ENCODE measurements at places on chromosomes 4 and X. TPM values are rescaled to one million over a fixed set of nuclear protein-coding genes. Genes with fewer than 3 reads are reported as not detected.

Gene GSX2
- not detected for total RNA-seq

Gene LRRC66
- total RNA-seq = 0.36 TPM

Gene SLC25A6
- total RNA-seq = 260 TPM

Gene NSDHL
- total RNA-seq = 24.5 TPM

Gene SH3BP2
- total RNA-seq = 78.4 TPM

Gene TBC1D19
- total RNA-seq = 31.6 TPM

Gene HSFX1
- 1.3 TPM for total RNA-seq

Gene BEX2
- 0.73 TPM for total RNA-seq

Gene FGFR3
- 0.12 TPM for total RNA-seq

Gene APOOL
- 13.0 TPM for total RNA-seq

Gene LANCL3
- total RNA-seq = 0.32 TPM

Gene CCDC158
- 0.65 TPM for total RNA-seq

Gene IL21
- not detected for total RNA-seq

Gene TMPRSS11F
- not detected for total RNA-seq

Gene MAGEA12
- not detected for total RNA-seq

Gene PAGE5
- total RNA-seq = not detected

Gene SGMS2
- total RNA-seq = 240 TPM

Gene CFAP99
- total RNA-seq = not detected

Gene SPANXC
- total RNA-seq = not detected

Gene PPP4R3C
- total RNA-seq = not detected

Gene ZFP42
- total RNA-seq = not detected

Gene TLR1
- 1.5 TPM for total RNA-seq

Gene ADGRG4
- total RNA-seq = not detected

Gene HS3ST1
- total RNA-seq = 0.16 TPM

Gene POLN
- 3.2 TPM for total RNA-seq

Gene GLUD2
- 2.9 TPM for total RNA-seq

Gene SLC9A7
- 76.9 TPM for total RNA-seq

Gene NOCT
- total RNA-seq = 32.3 TPM

Gene EFHC2
- total RNA-seq = 1.5 TPM

Gene IL13RA1
- 52.5 TPM for total RNA-seq

Gene NLGN3
- total RNA-seq = 0.49 TPM

Gene ERVMER34-1
- total RNA-seq = 0.12 TPM

Gene TRIM75
- total RNA-seq = not detected

Gene PF4V1
- not detected for total RNA-seq

Gene PAQR3
- 14.2 TPM for total RNA-seq

Gene SOX3
- not detected for total RNA-seq

Gene RBM47
- 4.5 TPM for total RNA-seq

Gene IL1RAPL2
- 0.12 TPM for total RNA-seq

Gene MAGEB2
- total RNA-seq = not detected

Measured in hair follicle dermal papilla cell (primary cell).